ENCODE measurements at places on chromosomes 3 and 15. TPM values are rescaled to one million over a fixed set of nuclear protein-coding genes. Genes with fewer than 3 reads are reported as not detected.

- no peak for DNase-seq
Observed at GRCh38 chr15:87080547-87080946, 1000.9 kb downstream of the AGBL1 start.

SI gene
- total RNA-seq = not detected

- DNase-seq = no peak
Observed at GRCh38 chr15:74793135-74794028, 11.5 kb downstream of the CSK start.

- DNase-seq = no peak
Observed at GRCh38 chr3:61718565-61718964, 157.2 kb downstream of the PTPRG start.

- DNase-seq = no peak
Observed at GRCh38 chr15:46296797-46297196, 662.0 kb downstream of the SQOR start.

DNA sequence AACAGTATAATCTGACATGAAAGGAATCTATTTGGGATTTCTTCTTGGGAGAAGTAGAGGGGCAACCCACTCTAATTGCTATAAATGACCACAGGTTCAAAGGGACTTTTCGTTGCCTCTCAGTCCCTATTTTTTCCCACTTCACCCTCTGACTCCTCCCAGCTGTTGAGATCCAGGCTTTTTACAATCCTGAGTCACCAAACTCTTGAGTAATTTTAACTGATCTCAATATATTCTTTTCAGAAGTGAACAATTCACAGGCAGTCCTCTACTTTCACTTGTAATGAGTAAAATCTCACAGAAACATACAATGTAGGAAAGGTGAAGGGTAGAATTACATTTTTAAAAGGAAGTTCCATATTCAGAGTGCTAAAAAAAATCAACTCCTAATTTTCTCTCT is 44.6 kb downstream of the EIF4E3 start:
- no peak for DNase-seq

DNA sequence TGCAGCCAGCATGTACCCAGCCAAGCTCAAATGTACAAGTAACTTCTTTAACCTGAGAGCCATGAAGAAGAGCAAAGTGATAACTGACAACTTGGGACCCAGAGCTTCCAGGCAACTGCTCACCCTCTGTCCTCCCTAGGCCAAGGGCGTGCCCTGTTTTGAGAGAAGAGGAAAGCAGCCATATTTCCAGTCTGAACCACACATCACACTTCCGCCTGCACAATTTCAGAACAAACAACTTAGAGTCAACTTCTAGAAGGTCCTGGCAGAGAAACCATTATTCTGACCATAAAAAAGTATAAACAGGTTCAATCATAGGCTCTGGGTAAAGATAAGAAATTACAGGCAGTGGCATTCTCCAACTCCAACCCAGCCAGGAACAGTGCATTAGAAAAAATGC is 50.1 kb downstream of the ITGB5 start:
- no peak for DNase-seq

DNA sequence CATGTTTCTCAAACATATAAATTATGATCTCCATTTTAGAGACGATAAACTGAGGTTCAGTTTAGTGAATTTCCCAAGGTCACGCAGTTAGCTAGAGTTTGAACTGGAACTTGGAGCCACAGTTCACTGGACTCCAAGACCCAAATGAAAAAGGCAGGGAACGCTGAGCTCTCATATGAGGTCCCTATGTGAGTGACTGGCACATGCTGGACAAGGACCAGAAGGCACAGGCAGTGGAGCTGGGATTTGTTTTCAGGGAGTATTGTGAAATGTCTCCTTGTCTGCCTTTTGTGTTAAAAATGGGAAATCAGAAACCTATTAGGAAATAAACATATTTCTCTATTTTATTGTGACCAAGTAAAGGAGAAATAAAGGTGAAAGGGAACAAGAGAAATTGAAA is 63.5 kb downstream of the MESD start:
- no peak for DNase-seq

UQCRC1 gene
- total RNA-seq = 674 TPM

LOXL1 gene
- 6.3 TPM for total RNA-seq

DNA sequence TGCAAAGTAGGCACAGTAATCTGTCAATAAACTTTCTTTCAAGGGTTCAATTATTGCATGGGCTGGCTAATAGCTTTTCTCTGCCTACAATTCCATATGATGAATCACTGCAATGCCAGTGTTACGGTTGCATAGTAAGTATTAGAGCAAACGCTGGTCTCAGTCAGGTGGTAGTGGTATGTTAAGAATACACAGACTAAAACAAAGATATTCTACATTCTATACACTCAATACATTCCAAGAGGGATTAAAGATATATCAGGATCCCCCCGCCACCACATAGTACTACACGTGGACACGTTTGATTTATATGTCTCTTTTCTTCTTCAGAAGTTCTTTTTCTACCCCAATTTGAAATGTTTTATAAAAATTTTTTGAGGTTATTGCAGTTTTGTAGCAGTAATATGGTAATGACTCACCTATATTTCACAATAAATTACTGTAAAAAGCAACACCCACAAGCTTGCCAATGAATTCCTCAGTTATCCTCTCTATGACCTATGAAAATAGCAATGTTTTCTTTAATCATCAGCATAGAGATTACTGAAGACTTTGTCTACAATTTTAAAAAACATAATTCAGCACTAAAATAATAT is 68.2 kb downstream of the CD200R1L start:
- DNase-seq = no peak

DNA sequence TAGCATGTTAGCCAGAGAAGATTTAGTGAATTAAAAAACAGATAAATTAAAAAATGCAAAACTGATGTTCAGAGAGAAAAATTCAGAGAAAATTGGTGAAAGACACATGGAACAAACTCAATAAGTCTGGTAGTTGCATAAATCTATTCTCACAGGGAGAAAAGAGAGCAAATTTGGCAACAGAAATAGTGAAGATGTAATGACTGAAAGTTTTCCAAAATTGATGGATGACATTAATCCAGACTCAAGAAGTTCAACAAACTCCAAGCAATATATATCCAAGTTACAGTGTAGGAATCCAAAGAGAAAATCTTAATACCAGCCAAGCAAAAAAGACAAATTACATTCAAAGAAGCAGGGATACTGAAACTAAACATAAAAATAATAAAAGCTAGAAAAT is 302.7 kb upstream of the ARPP21 start:
- DNase-seq = no peak
